ENCODE measurements at places on chromosomes 7 and 10. TPM values are rescaled to one million over a fixed set of nuclear protein-coding genes. Genes with fewer than 3 reads are reported as not detected.

Gene EPO
- not detected for polyA plus RNA-seq

Gene CDH23
- 36.2 TPM for polyA plus RNA-seq

Gene NKX2-3
- not detected for polyA plus RNA-seq

Gene MCM7
- polyA plus RNA-seq: 8.8 TPM

Gene CC2D2B
- polyA plus RNA-seq: 1.8 TPM

Gene CD36
- 1,135 TPM for polyA plus RNA-seq

Gene CUZD1
- not detected for polyA plus RNA-seq

Gene CABCOCO1
- not detected for polyA plus RNA-seq

Gene GSAP
- polyA plus RNA-seq: 35.6 TPM

Gene SKIDA1
- polyA plus RNA-seq: 0.04 TPM

Gene GRM8
- polyA plus RNA-seq: not detected

Gene LDB1
- polyA plus RNA-seq: 81.4 TPM

GRCh38 chr7:99562832-99563231, 4.4 kb downstream of the ZNF655 start:
- no peak overlapping the region for H3K4me3 ChIP-seq
- peaks cover 11% of the 10 kb centered on the region for H3K4me1 ChIP-seq
- H3K36me3 ChIP-seq: peaks cover 61% of the 10 kb centered on the region
- DNase-seq: peak; percentile 83
- H3K27me3 ChIP-seq: no peaks in the 10 kb centered on the region

GRCh38 chr10:11230498-11231167, 213.0 kb downstream of the CELF2 start:
- no peak for DNase-seq
- peaks cover 25% of the 10 kb centered on the region for H3K4me1 ChIP-seq
- no peak overlapping the region for H3K27ac ChIP-seq

DNA sequence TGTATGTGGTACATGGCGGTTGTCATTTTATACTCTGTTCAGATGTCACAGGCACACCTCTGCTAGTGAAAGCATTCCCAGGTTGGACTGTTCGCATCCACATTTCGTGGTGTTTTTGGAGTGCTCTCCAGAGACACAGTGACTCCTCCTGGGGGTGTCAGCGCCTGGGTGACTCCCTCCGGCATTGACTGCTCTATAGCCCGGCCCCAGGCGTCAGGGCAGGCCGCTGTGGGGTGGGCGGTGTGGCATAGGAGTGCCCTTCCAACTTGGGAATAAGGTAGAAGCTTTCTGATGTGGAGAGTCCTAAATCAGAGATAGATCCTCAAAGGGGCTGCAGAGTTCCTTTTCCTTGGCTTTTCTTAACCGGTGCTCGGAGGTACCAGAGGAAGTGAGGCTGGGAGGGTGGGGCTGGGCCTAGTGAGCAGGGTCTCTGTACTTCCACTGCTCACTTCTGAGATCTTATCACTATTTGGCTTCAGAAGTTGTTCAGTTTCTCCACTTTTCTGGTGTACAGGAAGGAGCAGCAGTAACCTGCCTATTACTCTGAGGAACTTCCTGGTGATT, 32.3 kb downstream of the CCNY start:
- H3K4me3 ChIP-seq: no peak overlapping the region
- no peaks in the 10 kb centered on the region for H3K27me3 ChIP-seq
- H3K4me1 ChIP-seq: peaks cover 47% of the 10 kb centered on the region
- peak overlapping the region; percentile 73 for H3K27ac ChIP-seq

DNA sequence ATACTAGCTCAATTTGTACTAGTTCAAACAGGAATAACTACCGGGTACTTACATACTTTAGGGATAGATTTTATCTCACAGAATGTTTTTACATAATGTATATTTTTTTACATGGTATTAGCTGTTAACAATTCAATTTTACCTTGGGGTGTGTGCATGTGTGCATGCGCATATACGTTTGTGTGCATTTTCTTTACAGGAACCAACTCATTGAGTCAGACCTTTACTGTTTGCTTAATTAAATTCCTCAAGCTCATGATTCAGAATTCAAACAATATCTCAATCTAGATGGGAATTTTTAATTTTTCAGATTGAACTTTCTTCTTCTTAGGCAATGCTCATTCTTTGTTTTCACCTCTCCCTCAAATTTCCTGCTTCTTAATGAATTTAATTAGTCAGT, 24.7 kb upstream of the WASL start:
- no peaks in the 10 kb centered on the region for H3K27me3 ChIP-seq
- H3K4me3 ChIP-seq: no peak overlapping the region
- H3K36me3 ChIP-seq: no peaks in the 10 kb centered on the region

DNA sequence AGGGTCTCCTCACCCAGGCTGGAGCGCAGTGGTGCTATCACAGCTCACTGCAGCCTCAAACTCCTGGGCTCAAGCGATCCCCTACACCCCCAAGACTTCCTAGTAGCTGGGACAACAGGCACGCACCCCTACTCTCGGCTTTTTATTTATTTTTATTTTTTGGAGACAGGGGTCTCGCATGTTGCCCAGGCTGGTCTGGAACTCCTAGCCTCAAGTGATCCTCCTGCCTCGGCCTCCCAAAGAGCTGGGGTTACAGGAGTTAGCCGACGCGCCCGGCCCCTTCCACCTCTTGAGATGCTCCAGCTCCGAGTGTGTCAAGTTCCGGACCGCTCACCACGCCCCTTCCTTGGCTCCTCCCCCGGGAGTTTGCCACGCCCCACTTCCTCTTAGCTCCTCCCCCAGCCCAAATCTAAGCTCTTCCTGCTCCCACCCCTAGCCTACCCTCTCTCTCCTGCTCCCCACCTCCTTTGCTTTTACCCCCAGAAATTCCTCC, 6.3 kb downstream of the NAT16 start:
- H3K27me3 ChIP-seq: peaks cover 78% of the 10 kb centered on the region
- H3K27ac ChIP-seq: no peak overlapping the region
- H3K36me3 ChIP-seq: no peaks in the 10 kb centered on the region
- peak overlapping the region; percentile 23 for H3K4me3 ChIP-seq

- H3K4me1 ChIP-seq: no peaks in the 10 kb centered on the region
- no peaks in the 10 kb centered on the region for H3K36me3 ChIP-seq
- H3K27me3 ChIP-seq: no peaks in the 10 kb centered on the region
- no peak for DNase-seq
- no peak overlapping the region for H3K4me3 ChIP-seq
- H3K27ac ChIP-seq: no peak overlapping the region
Observed at GRCh38 chr7:31466036-31466435, 47.9 kb upstream of the ITPRID1 start.

- H3K4me3 ChIP-seq: no peak overlapping the region
- DNase-seq: no peak
- H3K27ac ChIP-seq: peak overlapping the region; percentile 22
- H3K4me1 ChIP-seq: peaks cover 20% of the 10 kb centered on the region
Observed at GRCh38 chr10:14592026-14592425, 182.7 kb downstream of the FAM107B start.

DNA sequence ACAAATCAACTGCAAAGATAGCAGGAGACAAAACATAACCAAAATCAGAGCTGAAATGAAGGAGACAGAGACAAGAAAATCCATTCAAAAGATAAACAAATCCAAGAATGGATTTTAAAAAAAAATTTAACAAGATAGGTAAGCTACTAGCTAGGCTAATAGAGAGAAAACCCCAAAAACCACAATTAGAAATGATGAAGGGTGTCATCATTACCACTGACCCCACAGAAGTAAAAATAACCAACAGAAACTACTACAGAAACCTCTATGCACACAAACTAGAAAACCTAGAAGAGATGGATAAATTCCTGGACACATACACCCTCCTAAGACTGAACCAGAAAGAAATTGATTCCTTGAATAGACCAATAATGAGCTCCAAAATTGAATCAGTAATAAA, 117.6 kb downstream of the DNAJC1 start:
- H3K4me1 ChIP-seq: no peaks in the 10 kb centered on the region
- no peak overlapping the region for H3K4me3 ChIP-seq
- no peak overlapping the region for H3K27ac ChIP-seq
- peaks cover 20% of the 10 kb centered on the region for H3K36me3 ChIP-seq
- H3K27me3 ChIP-seq: no peaks in the 10 kb centered on the region

DNA sequence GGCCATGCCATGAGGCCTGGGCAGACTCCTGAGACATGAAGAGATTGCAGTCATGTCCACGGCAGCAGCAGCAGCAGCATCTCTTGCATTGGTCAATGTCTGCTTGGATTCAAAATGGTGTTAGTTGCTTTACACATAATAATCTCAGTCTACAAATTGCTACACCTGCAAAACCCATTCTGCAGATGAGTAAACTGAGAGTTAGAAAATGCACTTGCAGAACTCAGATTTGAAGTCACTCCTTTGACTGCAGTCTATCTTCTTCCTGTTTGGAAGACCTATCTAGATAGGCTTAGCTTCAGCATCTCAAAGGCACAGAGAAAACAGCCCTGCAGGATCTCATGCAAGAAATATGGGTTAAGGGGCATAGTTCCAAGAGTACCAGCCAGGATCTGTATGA, 350.3 kb downstream of the TNS3 start:
- H3K4me1 ChIP-seq: peaks cover 8% of the 10 kb centered on the region
- H3K36me3 ChIP-seq: no peaks in the 10 kb centered on the region
- DNase-seq: no peak
- no peaks in the 10 kb centered on the region for H3K27me3 ChIP-seq
- H3K4me3 ChIP-seq: no peak overlapping the region
- H3K27ac ChIP-seq: no peak overlapping the region

- H3K27me3 ChIP-seq: no peaks in the 10 kb centered on the region
- H3K4me3 ChIP-seq: no peak overlapping the region
- H3K36me3 ChIP-seq: no peaks in the 10 kb centered on the region
- no peak overlapping the region for H3K27ac ChIP-seq
- no peaks in the 10 kb centered on the region for H3K4me1 ChIP-seq
Observed at GRCh38 chr7:82141427-82141826, 302.1 kb downstream of the CACNA2D1 start.

DNA sequence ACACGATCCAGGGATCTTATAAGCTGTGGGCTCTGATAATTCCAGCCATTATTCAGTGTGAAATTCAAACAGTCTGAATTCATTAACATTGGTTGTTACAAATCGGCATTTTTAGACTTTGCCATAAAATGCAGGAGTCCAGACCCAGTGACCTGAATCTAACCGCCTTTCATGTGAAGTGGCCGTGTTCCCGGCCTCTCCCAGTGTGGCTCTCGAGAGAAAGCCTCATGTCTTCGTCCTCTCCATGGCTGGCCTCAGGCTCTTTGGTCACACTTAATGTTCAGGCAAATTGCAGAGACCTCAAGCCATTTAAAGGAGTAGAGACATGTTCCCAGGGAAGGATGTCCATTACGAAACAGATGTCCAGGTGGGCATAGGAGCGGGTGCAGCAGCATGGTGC, 59.3 kb downstream of the CTBP2 start:
- H3K4me3 ChIP-seq: no peak overlapping the region
- H3K4me1 ChIP-seq: peaks cover 22% of the 10 kb centered on the region
- no peaks in the 10 kb centered on the region for H3K27me3 ChIP-seq
- H3K36me3 ChIP-seq: peaks cover 56% of the 10 kb centered on the region
- no peak overlapping the region for H3K27ac ChIP-seq
- DNase-seq: no peak

GRCh38 chr7:94059746-94060145, 55.6 kb upstream of the BET1 start:
- no peaks in the 10 kb centered on the region for H3K36me3 ChIP-seq
- DNase-seq: peak; percentile 33
- no peak overlapping the region for H3K27ac ChIP-seq
- H3K4me1 ChIP-seq: peaks cover 6% of the 10 kb centered on the region
- peaks cover 30% of the 10 kb centered on the region for H3K27me3 ChIP-seq

GRCh38 chr7:100830396-100830795, 3.1 kb upstream of the EPHB4 start:
- H3K27ac ChIP-seq: no peak overlapping the region
- peaks cover 28% of the 10 kb centered on the region for H3K4me1 ChIP-seq
- no peak for DNase-seq
- no peak overlapping the region for H3K4me3 ChIP-seq

- no peaks in the 10 kb centered on the region for H3K36me3 ChIP-seq
- H3K27ac ChIP-seq: no peak overlapping the region
- no peak for DNase-seq
- H3K4me1 ChIP-seq: no peaks in the 10 kb centered on the region
- H3K27me3 ChIP-seq: no peaks in the 10 kb centered on the region
Observed at GRCh38 chr7:79241288-79242060, 212.0 kb downstream of the MAGI2 start.

DNA sequence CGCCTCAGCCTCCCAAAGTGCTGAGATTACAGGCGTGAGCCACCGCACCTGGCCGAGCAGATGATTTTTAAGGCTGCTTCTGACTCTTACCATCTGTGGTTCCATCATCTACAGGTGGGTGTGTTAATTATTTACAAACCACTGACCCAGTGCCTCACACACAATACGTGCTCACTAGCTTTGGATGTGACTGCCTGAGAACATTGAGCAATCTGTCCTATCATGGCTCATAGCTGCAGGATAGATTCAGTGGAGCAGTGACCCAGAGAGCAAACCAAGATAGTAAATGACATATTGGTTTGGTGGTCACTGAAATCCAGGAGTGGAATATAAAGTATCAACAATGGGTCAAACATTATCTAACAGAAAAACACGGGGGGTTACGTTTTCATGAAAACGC, 24.1 kb downstream of the GPAM start:
- DNase-seq: no peak
- no peak overlapping the region for H3K4me3 ChIP-seq
- H3K4me1 ChIP-seq: no peaks in the 10 kb centered on the region

DNA sequence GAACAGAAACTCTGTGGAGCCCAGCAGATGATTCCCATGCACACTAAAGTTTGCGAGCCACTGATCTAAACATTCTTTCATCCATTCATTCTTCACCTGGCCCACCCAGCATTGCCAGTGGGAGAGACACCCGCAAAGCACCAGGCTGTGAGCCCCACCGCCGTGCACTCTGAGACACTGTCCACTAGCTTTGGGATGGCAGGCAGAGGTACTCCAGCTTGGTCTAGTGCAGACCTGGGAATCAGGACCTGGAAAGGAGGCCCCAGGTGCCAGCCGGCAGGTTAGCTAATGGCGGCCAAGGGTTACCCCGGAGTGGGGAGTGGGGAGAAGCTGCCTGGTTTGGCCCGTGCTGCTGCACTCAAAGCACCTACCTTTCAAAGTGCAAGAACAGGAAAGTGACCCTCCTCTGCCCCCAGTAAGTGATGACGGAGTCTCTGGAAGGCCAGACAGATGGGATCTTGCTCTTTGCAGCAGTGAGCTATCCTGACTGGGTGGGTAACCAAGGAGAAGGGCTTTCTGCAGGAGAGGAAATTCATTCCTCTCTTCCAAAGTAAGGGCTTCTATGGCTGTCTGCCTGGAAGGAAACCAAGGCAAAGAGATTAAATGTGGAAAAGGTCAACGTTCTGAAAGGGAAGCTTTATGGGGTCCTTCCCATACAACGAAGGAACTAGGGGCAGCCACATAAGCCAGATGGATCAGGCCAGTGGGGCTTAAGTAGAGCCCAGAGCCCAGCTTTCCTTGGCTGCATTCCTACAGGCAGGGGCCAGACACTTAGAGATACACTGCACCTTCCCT, 74.2 kb upstream of the LRRC4 start:
- H3K4me1 ChIP-seq: peaks cover 58% of the 10 kb centered on the region
- no peak overlapping the region for H3K4me3 ChIP-seq
- no peaks in the 10 kb centered on the region for H3K36me3 ChIP-seq
- no peak overlapping the region for H3K27ac ChIP-seq
- no peaks in the 10 kb centered on the region for H3K27me3 ChIP-seq

- H3K4me3 ChIP-seq: no peak overlapping the region
- no peak for DNase-seq
- no peaks in the 10 kb centered on the region for H3K4me1 ChIP-seq
- H3K27ac ChIP-seq: no peak overlapping the region
Observed at GRCh38 chr7:154753226-154753625, 249.7 kb downstream of the PAXIP1 start.

GRCh38 chr10:128625926-128626325, 499.7 kb upstream of the MKI67 start:
- H3K27ac ChIP-seq: no peak overlapping the region
- H3K4me1 ChIP-seq: no peaks in the 10 kb centered on the region
- H3K4me3 ChIP-seq: no peak overlapping the region
- no peak for DNase-seq

GRCh38 chr10:57921140-57921539, 346.6 kb downstream of the IPMK start:
- DNase-seq: no peak
- no peak overlapping the region for H3K27ac ChIP-seq
- no peaks in the 10 kb centered on the region for H3K36me3 ChIP-seq
- no peak overlapping the region for H3K4me3 ChIP-seq
